Mucosa of descending colon (tissue), 3 donors: ENCODE measurements at places on chromosomes 1 and 21.

DNA sequence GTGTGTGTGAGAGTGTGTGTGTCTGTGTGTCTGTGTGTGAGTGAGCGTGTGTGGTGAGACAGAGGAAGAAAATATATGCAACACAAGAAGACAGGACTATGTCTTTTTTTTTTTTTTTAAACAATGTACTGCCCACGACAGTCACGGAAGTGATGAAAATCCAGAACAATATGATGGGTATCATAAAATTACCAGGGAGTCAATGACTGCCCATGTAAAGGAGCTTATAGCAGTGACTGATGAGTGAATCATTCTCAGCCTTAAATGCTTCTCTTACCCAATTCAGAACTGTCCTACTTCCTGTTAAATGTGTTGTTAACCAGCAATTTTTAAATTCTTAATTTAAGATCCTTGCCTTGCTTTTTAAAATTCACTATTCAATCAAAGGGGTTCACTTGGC, 46.6 kb downstream of the RGS7 start:
- DNase-seq = no peak

- DNase-seq = no peak
These were observed 1512.2 kb downstream of the KCNT2 start for GRCh38 chr1:195096051-195096521.

- no peak for DNase-seq
These were observed 72.1 kb downstream of the DNM3 start for GRCh38 chr1:171913385-171913784.

DNA sequence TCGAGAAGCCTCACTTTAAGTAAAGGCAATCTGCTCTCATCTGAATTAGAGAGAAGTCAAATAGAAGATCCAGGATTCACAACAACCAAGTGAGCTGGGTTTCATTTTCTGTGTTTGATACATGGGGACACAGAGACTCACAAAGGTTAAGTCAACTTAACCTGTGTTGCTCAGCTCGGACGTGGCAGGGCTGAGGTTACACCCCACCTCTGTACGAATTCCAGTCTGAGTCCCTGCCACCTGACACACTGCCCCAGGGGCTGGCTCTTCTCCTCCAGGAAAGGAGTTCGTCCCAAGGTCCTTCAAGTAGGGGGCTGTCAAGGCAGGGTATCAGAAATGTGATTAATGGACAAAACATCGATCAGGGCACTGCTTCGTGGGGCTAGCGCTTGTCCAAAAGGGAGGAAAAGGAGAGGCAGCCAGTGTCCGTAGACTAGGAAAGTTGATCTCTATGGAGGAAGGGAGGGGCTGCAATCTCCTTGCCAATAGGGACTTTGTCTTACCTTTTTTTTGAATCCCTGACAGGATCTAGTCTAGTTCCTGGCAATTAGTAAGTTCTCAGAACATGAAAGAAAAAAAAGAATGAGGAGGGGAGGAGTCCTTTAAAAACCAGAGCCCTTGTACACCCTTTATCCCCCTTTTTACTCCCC, 116.4 kb downstream of the CNIH3 start:
- DNase-seq = no peak

GRCh38 chr1:12447307-12447706, 170.7 kb downstream of the DHRS3 start:
- no peak for DNase-seq
